HepG2 (cell line): ENCODE measurements at places on chromosomes 11 and 22.
A peak's percentile ranks its signal among the peaks of the same experiment; 100 is the strongest.

DNA sequence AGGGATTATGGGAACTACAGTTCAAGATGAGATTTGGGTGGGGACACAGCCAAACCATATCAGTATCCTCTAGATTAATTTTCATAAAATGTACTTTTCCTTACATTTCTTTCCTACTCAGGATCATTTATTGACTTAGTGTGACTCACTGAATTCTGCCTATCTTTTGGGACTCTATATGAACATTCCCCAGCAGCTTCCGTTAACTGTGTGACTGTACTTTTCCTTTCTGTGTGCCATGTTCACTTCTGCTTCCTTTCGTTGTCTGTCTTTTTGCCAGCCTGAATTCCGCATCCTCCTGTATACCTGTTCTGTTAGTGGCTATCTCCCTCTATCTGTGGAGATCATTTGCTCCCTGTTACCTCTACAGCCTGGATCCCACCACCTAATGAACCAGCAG, 48.8 kb downstream of the SPECC1L start:
- peaks cover 48% of the 10 kb centered on the region for H3K36me3 ChIP-seq
- no peaks in the 10 kb centered on the region for H3K27me3 ChIP-seq
- H3K27ac ChIP-seq = no peak overlapping the region
- no peak for DNase-seq
- no peak overlapping the region for H3K4me3 ChIP-seq

DNA sequence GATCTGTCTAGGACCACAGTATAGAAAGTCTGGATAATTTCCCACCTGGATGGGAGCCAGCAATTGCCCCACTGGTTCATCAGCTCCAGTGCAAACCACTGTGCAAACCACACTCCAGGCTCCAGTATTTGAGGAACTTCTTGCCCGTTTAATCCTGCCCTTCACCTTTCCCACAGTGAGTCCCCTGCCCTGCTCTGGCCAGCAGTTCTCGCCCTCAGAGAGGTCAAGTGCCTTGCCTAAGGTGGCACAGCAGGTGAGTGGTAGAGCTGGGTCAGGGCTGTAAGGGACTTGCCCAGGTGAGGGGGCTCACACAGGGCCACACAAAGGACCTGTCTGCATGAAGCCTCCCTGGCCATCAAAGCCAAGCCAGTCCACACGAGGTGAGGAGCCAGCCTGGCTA, 24.1 kb downstream of the MS4A10 start:
- DNase-seq = no peak
- no peak overlapping the region for H3K4me3 ChIP-seq
- H3K27ac ChIP-seq = no peak overlapping the region

GRCh38 chr11:62542750-62543567, 3.6 kb downstream of the AHNAK start:
- peaks cover 60% of the 10 kb centered on the region for H3K4me1 ChIP-seq
- no peak for DNase-seq
- H3K36me3 ChIP-seq = peaks cover 4% of the 10 kb centered on the region
- H3K27ac ChIP-seq = peak overlapping the region; percentile 19
- peak overlapping the region; percentile 79 for H3K4me3 ChIP-seq

DNA sequence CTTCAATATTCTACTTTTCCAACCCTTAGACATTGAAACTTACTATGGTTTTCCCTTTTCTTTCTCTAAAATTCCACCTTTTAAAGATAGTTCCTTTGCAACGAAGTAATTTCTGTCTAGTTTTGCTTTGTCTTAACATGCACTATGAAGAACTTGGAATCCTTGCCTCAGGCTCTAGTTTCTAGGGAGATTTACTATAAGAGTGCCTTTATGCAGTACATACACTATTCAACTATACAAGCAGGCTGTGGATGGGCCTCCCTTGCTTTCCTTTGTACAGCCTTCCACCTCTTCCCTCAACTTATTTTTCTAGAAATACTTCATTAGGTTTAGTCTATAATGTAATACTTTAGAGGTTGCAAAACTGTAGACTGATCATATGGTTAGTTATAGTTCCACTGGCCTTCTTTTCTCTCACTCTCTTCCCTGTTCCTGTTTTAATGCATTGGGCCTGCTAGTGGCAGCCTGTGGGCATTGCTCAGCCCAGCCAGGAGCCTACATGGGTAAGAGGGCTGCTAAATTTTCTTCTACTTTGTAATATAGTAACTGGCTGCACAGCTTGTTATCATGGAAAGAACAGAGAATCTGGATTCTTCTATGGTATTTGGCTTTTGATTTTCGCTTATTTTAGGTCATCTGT, 100.2 kb downstream of the C11orf87 start:
- H3K27ac ChIP-seq = no peak overlapping the region
- no peaks in the 10 kb centered on the region for H3K36me3 ChIP-seq
- DNase-seq = no peak
- no peak overlapping the region for H3K4me3 ChIP-seq
- no peaks in the 10 kb centered on the region for H3K27me3 ChIP-seq
- no peaks in the 10 kb centered on the region for H3K4me1 ChIP-seq

GRCh38 chr22:35866651-35867050, 149.0 kb downstream of the APOL5 start:
- H3K4me3 ChIP-seq = no peak overlapping the region
- DNase-seq = no peak
- H3K4me1 ChIP-seq = peaks cover 13% of the 10 kb centered on the region
- H3K27ac ChIP-seq = no peak overlapping the region

GRCh38 chr11:67167091-67167490, 48.0 kb downstream of the KDM2A start:
- no peak overlapping the region for H3K4me3 ChIP-seq
- H3K36me3 ChIP-seq = no peaks in the 10 kb centered on the region; the same call in 1 of the 2 replicates
- peaks cover 21% of the 10 kb centered on the region for H3K4me1 ChIP-seq
- no peak for DNase-seq

GRCh38 chr22:27329131-27329850, 472.3 kb downstream of the MN1 start:
- no peak overlapping the region for H3K27ac ChIP-seq
- H3K4me1 ChIP-seq = no peaks in the 10 kb centered on the region

GRCh38 chr11:9160166-9160565, 68.8 kb upstream of the SCUBE2 start:
- H3K27ac ChIP-seq = no peak overlapping the region
- no peaks in the 10 kb centered on the region for H3K27me3 ChIP-seq
- no peaks in the 10 kb centered on the region for H3K4me1 ChIP-seq
- no peak overlapping the region for H3K4me3 ChIP-seq
- DNase-seq = no peak

DNA sequence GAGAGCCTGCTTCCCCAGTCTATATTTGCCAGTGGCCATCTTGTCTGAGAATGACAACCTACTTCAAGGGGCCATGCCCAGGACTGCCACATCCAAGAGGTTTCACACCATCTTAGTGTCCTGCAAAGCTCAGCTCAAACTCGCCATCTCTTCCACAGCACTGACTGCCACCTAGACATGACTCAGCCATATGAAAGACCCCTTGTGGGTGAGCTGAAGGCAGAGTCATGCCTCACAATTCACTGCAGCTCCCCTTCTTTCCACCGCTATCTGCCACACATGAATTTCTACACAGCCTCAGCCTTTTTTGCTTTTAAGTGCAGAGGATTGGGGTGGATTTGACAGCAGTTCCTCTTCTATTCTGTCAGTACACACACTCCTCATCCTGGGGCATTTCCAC, 127.5 kb downstream of the GALNT18 start:
- no peak overlapping the region for H3K27ac ChIP-seq
- 0 out of 3 replicates have a peak, but pooled peaks cover 3% of the 10 kb centered on the region for H3K27me3 ChIP-seq
- H3K36me3 ChIP-seq = no peaks in the 10 kb centered on the region
- no peak for DNase-seq
- H3K4me1 ChIP-seq = no peaks in the 10 kb centered on the region

- peaks cover 4% of the 10 kb centered on the region; the same call in 1 of the 2 replicates for H3K36me3 ChIP-seq
- peaks cover 19% of the 10 kb centered on the region for H3K4me1 ChIP-seq
- H3K27ac ChIP-seq = no peak overlapping the region
- no peak overlapping the region for H3K4me3 ChIP-seq
- DNase-seq = no peak
- H3K27me3 ChIP-seq = no peaks in the 10 kb centered on the region
These were observed 57.0 kb downstream of the BCR start for GRCh38 chr22:23237201-23237798.

DNA sequence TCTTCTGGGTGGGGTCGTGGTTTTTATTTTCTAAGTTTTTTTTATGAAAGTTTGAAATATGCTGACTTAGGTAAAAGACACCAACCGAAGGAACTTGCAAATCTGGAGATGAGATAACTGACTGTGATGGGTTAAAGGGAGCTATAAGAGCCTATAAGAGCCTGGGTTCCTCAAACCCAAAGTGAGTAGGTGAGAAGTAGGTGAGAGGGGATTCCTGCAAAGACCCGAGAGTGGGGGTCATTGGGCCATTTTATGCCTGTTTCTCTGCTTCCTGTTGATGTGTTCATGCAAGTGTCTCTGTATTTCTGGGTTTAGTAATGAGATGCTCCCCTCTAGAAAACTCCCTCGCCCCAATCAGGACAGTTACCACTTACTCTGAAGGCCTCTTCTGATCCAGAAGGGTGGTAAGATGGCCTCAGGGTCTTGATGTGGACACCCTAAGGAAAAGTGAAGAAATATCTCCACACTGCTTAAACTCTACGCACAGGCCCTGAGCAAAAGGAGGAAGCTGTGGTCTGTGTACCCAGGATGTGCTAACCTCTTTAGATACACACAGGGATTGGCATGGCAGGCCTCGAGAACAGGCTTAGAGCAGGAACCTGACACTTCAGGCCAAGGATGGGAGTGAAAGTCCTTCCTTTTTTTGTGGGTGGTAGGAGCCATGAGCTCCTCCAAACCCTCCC, 1.8 kb downstream of the FLI1 start:
- no peak for DNase-seq
- H3K27ac ChIP-seq = no peak overlapping the region
- no peaks in the 10 kb centered on the region for H3K36me3 ChIP-seq
- no peak overlapping the region for H3K4me3 ChIP-seq
- H3K4me1 ChIP-seq = no peaks in the 10 kb centered on the region

- H3K27me3 ChIP-seq = no peaks in the 10 kb centered on the region
- peaks cover 43% of the 10 kb centered on the region for H3K4me1 ChIP-seq
- DNase-seq = peak; percentile 16
- no peak overlapping the region for H3K4me3 ChIP-seq
- no peaks in the 10 kb centered on the region for H3K36me3 ChIP-seq
- no peak overlapping the region for H3K27ac ChIP-seq
These were observed 57.0 kb downstream of the GDPD4 start for GRCh38 chr11:77244277-77245027.

DNA sequence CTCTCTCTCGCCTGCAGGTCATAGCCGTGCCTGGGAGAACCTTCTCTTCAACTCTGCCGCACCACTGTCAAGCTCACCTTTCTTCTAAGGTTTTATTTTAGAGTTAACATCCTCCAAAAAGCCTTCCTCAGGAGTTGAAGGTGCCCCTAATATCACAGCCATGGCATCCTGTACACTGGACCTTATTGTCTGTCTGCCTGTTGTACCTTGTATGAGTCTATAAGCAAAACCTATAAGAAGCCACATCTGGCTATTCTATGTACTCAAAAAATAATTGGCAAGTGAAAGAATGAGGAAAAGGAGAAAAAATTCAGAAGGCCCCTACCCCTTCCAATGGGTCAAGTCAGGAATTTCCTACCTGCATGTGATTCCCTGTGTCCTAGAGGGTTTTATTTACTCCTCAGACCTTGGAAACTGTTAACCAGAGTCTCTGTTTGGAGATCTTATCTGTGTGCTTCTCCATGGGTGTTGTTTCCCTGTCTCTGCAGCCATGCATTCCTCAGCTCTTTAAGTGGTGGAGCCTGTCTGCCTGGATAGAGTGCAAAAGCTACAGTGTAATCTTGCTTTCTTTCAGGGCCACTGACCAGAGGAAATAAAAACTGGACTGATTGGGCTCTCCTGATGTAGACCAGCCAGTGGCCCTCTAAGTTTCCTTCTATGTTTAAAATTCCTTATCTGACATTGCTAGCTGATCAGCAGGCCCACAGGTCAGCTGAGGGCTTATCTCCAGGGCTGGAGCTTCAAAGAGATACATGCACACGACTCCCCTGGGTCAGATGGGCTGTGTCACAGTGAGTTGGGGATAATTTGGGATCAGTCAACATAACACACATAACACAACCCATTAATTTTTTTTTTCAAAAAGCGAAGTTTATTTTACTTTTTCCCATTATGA, 37.6 kb upstream of the TMEM135 start:
- peak overlapping the region; percentile 34 for H3K4me3 ChIP-seq
- peak overlapping the region; percentile 87 for H3K27ac ChIP-seq
- peak; percentile 99 for DNase-seq
- no peaks in the 10 kb centered on the region for H3K36me3 ChIP-seq
- peaks cover 91% of the 10 kb centered on the region for H3K4me1 ChIP-seq

- no peaks in the 10 kb centered on the region for H3K36me3 ChIP-seq
- peak overlapping the region; percentile 79 for H3K4me3 ChIP-seq
These were observed 669 bp downstream of the MICAL3 start for GRCh38 chr22:18023509-18024275.

DNA sequence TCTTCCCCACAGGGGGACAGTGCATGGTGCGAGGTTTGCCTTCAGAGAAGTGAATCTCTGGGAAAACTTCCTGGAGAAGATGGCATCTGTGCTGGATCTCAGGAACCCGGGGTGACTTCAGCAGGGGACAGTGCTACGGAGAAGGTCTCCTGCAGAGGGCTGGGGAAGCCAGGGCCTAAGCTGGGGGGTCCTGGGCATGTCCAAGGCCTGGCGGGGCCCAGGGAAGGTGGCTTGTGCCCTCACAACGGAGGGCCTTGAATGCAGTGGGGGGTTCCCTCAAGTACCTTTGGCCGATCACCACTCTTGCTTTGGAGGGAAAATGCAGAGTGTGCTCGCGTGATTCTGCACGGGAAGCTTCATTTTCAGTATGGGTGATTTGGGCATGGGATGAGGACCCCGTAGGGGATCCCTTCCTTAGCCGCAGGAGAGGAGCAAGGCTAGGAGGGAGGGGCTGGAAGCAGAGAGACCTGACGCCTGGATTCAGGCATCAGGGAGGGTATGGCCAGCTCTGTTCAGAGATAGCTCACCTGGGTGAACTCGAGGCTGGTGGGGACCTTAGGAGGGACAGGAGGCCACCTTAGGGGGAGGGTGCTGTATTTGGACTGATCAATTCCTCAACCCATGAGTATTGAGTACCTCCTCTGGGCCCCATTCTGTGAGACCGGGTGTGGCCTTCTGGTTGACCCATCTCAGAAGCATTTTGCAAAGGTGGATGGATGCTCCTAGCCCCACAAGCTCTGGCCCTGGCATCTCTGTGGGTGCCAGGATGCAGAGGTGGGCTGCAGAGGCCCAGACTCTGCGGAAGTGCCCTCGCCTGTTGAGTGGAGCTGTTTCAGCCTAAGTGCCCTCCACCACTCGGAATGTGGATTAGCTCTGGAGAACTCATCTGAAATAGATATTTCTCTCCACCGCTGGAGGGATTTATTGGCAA, 529.4 kb downstream of the TBC1D22A start:
- no peak for DNase-seq
- no peaks in the 10 kb centered on the region for H3K4me1 ChIP-seq
- peaks cover 11% of the 10 kb centered on the region for H3K27me3 ChIP-seq
- H3K36me3 ChIP-seq = no peaks in the 10 kb centered on the region
- no peak overlapping the region for H3K27ac ChIP-seq

DNA sequence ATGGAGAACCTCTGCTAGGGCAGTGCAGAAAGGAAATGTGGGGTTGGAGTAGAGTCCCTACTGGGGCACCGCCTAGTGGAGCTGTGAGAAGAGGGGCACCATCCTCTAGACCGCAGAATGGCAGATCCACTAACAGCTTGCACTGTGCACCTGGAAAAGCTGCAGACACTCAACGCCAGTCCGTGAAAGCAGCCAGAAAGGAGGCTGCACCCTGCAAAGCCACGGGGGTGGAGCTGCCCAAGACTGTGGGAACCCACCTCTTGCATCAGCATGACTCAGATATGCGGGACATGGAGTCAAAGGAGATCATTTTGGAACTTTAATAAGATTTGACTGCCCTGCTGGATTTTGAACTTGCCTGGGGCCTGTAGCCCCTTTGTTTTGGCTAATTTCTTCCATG, 8.7 kb downstream of the TSKU start:
- H3K36me3 ChIP-seq = peaks cover 15% of the 10 kb centered on the region; the same call in 2 of the 3 replicates
- peaks cover 84% of the 10 kb centered on the region for H3K4me1 ChIP-seq
- peak; percentile 35 for DNase-seq
- H3K27ac ChIP-seq = peak overlapping the region; percentile 77
